Activated T-helper 2 cell treated with anti-CD3 and anti-CD28 coated beads, Interferon-gamma antibody, Interleukin-2, Interleukin-4, amounts not matched to agents 10 μg/mL and 5 μg/mL and 100 μg/mL, durations not matched to agents 14 hours and 24 hours and 36 hours (primary cell): ENCODE measurements at places on chromosomes 2 and 18.
A peak's percentile ranks its signal among the peaks of the same experiment; 100 is the strongest.

GRCh38 chr2:196500686-196501431, 138.7 kb upstream of the CCDC150 start:
- H3K27me3 ChIP-seq: peaks cover 12% of the 10 kb centered on the region
- H3K4me1 ChIP-seq: no peaks in the 10 kb centered on the region
- no peak overlapping the region for H3K4me3 ChIP-seq
- no peak overlapping the region for H3K27ac ChIP-seq
- no peak for DNase-seq
- H3K36me3 ChIP-seq: no peaks in the 10 kb centered on the region

GRCh38 chr2:241777686-241778627, 1.3 kb downstream of the GAL3ST2 start:
- H3K4me3 ChIP-seq: no peak overlapping the region
- H3K4me1 ChIP-seq: no peaks in the 10 kb centered on the region
- no peak overlapping the region for H3K27ac ChIP-seq
- no peaks in the 10 kb centered on the region for H3K36me3 ChIP-seq
- H3K27me3 ChIP-seq: no peaks in the 10 kb centered on the region
- no peak for DNase-seq

- H3K4me3 ChIP-seq: no peak overlapping the region
- no peaks in the 10 kb centered on the region for H3K4me1 ChIP-seq
- H3K27ac ChIP-seq: no peak overlapping the region
- DNase-seq: no peak
- no peaks in the 10 kb centered on the region for H3K27me3 ChIP-seq
Observed at GRCh38 chr2:79191816-79192215, 32.3 kb upstream of the REG3A start.

- no peaks in the 10 kb centered on the region for H3K36me3 ChIP-seq
- H3K4me1 ChIP-seq: no peaks in the 10 kb centered on the region
- no peaks in the 10 kb centered on the region for H3K27me3 ChIP-seq
- DNase-seq: no peak
- H3K4me3 ChIP-seq: no peak overlapping the region
Observed at GRCh38 chr2:1728821-1729220, 15.5 kb downstream of the PXDN start.

DNA sequence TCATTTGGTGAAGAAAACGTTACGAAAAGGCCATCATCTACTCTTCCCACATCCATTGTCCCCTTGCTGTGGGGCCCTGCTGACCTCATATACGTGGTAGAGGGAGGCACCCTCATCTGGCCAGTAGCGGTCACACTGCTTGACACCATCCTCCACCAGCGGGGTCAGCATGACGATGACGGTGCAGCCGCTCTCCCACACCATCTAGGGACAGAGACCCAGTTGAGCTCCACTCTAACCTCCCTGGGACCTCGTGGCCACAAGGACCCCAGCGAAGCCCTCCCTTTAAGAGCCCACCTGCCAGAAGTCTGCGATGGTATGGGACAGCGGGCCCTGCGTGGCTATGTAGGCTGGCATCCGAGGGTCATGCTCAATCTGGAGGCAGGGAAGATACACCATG, 13.1 kb downstream of the PTPRN start:
- peaks cover 3% of the 10 kb centered on the region for H3K27me3 ChIP-seq
- H3K4me1 ChIP-seq: peaks cover 11% of the 10 kb centered on the region
- DNase-seq: no peak
- H3K36me3 ChIP-seq: no peaks in the 10 kb centered on the region
- H3K27ac ChIP-seq: no peak overlapping the region
- H3K4me3 ChIP-seq: no peak overlapping the region

- H3K4me1 ChIP-seq: no peaks in the 10 kb centered on the region
- H3K36me3 ChIP-seq: no peaks in the 10 kb centered on the region
- no peak overlapping the region for H3K4me3 ChIP-seq
Observed at GRCh38 chr2:60644951-60645350, 91.5 kb upstream of the BCL11A start.

DNA sequence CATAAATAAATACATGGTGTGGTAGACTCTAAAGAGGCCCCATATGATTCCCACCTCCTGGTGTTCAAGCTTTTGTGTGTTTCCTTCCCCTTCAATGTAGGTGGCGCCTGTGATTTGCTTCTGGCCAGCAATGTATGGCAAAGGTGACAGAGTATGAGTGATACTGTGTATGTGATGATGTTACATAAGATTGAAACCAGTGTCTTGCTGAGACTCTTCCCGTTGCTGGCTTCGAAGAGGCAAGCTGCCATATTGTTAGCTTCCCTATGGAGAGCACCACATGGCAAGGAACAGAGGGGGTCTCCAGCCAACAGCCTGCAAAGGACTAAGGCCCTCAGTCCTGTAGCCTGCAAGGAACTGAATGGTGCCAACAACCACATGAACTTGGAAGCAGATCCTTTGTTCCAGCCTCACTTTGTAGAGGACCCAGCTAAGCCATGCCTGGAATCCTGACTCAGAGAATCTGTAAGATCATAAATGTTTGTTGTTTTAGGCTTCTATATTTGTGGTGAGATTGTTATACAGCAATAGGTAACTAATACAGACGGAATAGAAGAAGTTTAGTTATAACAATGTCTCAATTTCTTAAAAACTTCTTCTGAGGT, 1.7 kb upstream of the SMAD4 start:
- no peaks in the 10 kb centered on the region for H3K27me3 ChIP-seq
- DNase-seq: no peak
- H3K27ac ChIP-seq: peak overlapping the region; percentile 5
- H3K4me1 ChIP-seq: peaks cover 35% of the 10 kb centered on the region
- H3K36me3 ChIP-seq: peaks cover 29% of the 10 kb centered on the region

DNA sequence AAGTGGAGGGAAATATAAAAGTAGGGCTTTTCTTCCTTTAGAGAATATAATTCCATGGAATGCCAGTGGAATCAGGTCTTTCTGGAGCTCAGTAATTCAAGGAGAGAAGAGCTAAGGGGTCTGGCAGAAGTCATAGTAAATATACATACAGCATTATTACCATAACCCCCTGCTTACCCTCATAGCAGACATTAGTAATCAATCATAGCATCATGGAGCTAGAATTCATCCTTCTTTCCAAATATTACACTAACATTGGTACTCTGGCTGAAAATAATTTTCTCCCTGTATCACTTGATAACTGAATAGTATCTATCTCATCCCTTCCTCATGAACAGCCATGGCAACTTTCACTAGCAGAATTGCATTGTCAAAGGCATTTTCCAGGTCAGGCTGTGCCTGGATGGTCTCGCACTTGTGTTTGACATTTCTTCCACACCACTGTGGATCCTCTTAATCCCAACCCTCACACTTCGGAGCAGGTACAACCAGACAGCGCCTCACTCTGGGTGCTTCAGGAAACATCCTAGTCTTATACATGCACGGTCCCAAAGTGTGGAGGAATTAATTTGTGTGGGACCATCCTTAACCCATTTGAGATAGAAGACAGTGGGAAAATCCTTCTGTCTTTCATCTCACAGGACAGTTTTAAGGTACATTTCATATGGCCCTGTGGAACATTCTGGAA, 84.2 kb upstream of the SEC11C start:
- no peaks in the 10 kb centered on the region for H3K4me1 ChIP-seq
- H3K36me3 ChIP-seq: no peaks in the 10 kb centered on the region
- H3K27ac ChIP-seq: no peak overlapping the region
- no peak overlapping the region for H3K4me3 ChIP-seq
- H3K27me3 ChIP-seq: no peaks in the 10 kb centered on the region

DNA sequence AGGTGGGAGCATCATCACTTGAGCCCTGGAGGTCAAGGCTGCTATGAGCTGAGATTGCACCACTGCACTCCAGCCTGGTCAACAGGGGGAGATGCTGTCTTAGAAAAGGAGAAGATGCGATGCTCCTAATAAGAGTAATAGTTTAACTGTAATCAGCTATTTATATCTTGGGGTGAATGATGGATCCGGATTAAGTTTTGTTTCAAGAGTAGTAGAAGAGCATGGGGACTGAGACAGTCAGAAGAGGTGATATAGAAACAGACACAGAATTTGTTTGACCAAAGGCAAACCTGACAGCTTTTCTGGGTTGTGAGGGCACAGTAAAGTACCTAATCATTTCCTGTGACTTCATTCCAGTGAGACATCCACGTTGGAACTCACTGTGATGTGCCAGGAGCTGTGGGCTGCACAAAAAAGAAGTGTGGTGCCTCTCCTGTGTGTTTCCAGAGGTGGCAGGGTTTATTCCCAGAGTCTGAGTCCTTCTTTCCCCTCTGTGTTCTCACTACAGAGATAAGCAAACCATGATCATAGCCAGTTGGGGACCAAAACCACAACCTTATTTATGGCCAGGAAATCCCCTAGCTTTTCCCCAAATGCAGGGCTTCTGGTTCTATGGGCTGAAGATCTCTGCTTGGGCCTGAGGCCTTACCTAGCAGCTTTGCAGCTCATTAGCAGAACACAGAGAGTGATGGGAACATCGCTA, 113.7 kb downstream of the XRCC5 start:
- no peak for DNase-seq
- no peaks in the 10 kb centered on the region for H3K27me3 ChIP-seq

GRCh38 chr2:108629417-108629816, 89.9 kb upstream of the RANBP2 start:
- H3K27ac ChIP-seq: peak overlapping the region; percentile 74
- H3K27me3 ChIP-seq: no peaks in the 10 kb centered on the region
- peaks cover 22% of the 10 kb centered on the region for H3K36me3 ChIP-seq
- DNase-seq: no peak
- no peak overlapping the region for H3K4me3 ChIP-seq
- H3K4me1 ChIP-seq: peaks cover 62% of the 10 kb centered on the region

DNA sequence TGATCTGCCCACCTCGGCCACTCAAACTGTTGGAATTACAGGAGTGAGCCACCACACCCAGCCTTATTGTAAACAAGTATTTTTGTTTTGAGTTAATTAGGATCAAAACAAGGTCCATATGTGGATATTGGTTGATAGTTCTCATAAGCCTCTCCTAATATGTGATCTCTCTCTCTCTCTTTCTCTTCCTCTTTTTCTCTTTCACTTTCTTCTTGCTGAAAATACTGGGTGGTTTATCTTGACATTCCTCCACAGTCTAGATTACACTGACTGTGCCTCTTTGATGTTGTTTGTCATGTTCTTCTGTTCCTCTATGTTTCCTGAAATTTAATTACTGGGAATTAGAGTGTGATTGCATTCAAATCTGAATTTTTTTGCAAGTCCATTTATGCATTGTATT, 547.5 kb upstream of the NRXN1 start:
- H3K27ac ChIP-seq: no peak overlapping the region
- H3K4me1 ChIP-seq: no peaks in the 10 kb centered on the region
- DNase-seq: no peak
- H3K36me3 ChIP-seq: no peaks in the 10 kb centered on the region
- no peaks in the 10 kb centered on the region for H3K27me3 ChIP-seq
- H3K4me3 ChIP-seq: no peak overlapping the region

- H3K4me3 ChIP-seq: no peak overlapping the region
- H3K36me3 ChIP-seq: no peaks in the 10 kb centered on the region
- no peaks in the 10 kb centered on the region for H3K4me1 ChIP-seq
- H3K27ac ChIP-seq: no peak overlapping the region
- DNase-seq: no peak
Observed at GRCh38 chr2:123670286-123670685, 354.8 kb upstream of the CNTNAP5 start.

DNA sequence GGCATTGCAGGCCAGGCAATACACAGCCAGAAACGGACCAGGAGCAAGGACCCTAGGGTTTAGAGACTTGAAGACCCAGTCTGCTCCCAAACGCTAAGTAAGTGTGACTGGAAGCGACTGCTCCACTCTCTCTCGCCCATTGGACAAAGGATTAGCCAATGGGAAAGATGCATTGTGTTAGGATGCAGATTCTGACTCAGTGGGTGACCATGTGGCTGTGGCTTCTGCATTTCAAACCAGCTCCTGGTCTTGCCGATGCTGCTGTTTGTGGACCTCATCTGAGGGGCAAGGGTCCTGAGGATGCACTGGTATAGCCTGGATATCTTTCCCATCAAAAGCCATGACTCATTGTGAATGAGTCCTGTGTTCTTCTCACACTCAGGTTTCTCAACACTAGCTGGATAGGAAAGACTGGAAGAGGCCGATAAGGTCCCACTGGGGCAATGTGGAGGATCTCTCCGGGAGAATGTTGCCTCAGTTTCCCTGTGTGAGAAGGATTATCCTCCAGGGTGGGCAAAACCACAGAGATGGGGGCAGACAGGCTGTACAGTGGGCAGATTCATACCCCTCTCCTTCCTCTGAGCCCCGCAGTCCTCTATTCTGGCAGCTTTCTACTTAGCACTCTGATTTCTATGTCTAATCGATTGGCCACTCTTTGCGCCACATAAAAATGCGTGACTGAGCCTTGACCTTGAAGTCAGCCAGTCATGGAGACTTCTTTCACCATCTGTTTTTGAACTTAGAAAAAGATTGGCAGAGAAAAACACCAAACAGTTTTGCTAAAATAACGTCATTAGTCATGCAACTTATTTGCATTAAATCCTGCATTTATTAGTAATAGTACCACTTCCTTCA, 257.1 kb downstream of the PRKCE start:
- no peak overlapping the region for H3K27ac ChIP-seq
- H3K4me1 ChIP-seq: peaks cover 8% of the 10 kb centered on the region
- H3K27me3 ChIP-seq: no peaks in the 10 kb centered on the region
- no peak for DNase-seq
- H3K36me3 ChIP-seq: no peaks in the 10 kb centered on the region
- H3K4me3 ChIP-seq: no peak overlapping the region

- no peaks in the 10 kb centered on the region for H3K36me3 ChIP-seq
- DNase-seq: no peak
- no peaks in the 10 kb centered on the region for H3K4me1 ChIP-seq
- no peak overlapping the region for H3K4me3 ChIP-seq
- H3K27ac ChIP-seq: no peak overlapping the region
- no peaks in the 10 kb centered on the region for H3K27me3 ChIP-seq
Observed at GRCh38 chr18:55907453-55908175, 319.6 kb upstream of the TCF4 start.

GRCh38 chr2:230335461-230335863, 8.5 kb downstream of the SP140L start:
- H3K27me3 ChIP-seq: no peaks in the 10 kb centered on the region
- H3K4me1 ChIP-seq: peaks cover 54% of the 10 kb centered on the region
- peaks cover 80% of the 10 kb centered on the region for H3K36me3 ChIP-seq
- H3K4me3 ChIP-seq: peak overlapping the region; percentile 57
- peak overlapping the region; percentile 86 for H3K27ac ChIP-seq
- no peak for DNase-seq

DNA sequence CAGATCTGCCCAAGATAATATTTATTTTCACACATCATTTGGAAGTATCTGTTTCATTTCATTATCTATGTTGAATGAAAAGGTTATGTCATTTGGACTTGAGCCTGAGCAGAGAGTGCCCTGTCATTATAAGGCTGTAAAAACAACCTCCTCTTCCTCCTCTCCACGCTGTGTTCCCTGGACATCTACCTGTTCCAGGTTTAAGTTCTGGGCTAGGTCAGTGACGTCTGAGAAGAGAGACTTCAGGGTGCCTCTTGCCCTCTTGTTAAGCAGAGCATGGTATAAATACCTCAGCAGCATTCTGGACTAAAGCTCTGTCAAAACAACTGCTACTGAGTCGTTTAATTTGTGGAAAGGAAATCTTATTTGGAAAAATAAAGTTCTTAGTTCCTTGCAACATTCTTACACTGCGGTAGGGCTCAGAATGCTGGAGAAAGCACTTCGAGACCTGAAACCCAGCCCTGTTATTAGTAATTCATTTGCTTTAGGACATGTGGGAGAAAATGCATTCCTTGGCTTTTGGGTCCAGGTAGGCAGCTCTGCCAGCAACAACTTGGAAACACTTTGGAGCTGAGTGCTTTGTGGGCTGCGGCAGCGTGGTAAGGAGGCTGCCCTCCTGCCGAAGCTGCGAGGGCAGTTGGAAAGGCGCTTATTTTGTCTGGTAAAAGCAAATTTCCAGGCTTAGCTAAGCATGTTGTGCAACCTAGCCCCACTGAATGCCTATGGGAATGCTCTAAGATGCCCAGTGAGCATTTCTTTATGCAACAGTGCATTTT, 91.8 kb upstream of the NEDD4L start:
- H3K27ac ChIP-seq: no peak overlapping the region
- no peaks in the 10 kb centered on the region for H3K27me3 ChIP-seq
- DNase-seq: no peak
- H3K4me3 ChIP-seq: no peak overlapping the region
- no peaks in the 10 kb centered on the region for H3K36me3 ChIP-seq
